ENCODE measurements at places on chromosomes 5 and 9.

- peak; percentile 6 for DNase-seq
Observed at GRCh38 chr9:18857334-18857733, 175.7 kb downstream of the SAXO1 start.

GRCh38 chr5:147912011-147912410, 5.7 kb upstream of the C5orf46 start:
- peak; percentile 19 for DNase-seq

DNA sequence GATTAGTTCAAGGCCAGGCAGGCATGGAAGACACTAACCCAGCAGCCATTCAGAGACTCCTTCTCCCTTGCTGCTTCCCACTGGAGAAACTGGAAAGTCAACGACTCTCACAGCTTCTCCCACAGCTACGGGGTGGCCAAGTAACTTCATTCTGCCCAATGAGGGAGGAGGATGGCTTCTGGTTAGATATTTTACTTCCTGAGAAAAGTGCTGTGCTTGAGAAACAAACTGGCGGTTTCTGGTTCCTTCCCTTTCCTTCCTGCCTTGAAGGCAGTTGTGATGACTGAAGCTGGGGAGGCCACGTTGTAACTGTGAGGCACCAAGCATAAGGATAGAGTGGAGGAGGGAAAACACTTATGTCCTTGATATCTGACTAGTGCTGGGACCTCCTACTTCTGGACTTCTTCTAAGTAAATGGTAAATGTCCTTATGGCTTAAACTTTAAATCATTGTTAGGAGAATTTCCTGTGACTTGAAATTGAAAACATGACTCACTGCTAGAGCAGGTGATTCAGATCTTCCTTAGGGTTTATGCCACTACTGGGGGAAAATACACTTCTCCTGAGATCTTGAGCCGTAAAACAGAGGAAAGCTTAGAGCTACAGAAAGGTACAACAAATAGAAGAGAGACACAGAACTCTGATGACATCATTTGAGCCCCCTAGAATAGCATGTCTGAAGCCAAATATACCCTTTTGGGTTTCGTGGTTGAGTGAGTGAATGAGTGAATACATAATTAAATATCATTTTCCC, 3.1 kb upstream of the GNPDA1 start:
- DNase-seq: peak; percentile 49

DNA sequence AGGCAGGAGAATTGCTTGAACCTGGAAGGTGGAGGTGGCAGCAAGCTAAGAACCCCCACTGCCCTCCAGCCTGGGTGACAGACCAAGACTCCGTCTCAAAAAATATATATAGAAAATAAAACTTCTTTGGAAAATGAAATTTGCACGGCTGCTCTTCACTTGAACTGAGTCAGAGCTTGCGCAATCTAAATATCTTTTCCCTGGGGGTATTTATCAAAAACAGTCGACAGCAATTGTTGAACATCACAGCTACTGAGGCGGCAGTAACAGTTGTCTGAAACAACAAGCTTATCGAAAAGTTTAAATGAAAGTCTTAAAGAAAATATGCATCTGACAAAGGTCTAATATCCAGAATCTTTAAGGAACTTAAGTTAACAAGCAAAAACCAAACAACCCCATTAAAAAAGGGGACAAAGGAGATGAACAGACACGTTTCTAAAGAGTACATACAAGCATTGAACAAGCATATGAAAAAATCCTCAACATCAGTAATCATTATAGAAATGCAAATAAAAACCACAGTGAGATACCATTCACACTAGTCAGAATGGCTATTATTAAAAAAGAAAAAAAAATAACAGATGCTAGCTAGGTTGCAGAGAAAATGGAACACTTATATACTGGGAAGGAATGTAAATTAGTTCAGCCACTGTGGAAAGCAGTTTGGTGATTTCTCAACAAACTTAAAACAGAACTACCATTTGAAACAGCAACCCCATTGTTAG, 153.6 kb upstream of the CDH9 start:
- DNase-seq: no peak

- no peak for DNase-seq
Observed at GRCh38 chr5:73380041-73380440, 68.5 kb downstream of the FOXD1 start.

DNA sequence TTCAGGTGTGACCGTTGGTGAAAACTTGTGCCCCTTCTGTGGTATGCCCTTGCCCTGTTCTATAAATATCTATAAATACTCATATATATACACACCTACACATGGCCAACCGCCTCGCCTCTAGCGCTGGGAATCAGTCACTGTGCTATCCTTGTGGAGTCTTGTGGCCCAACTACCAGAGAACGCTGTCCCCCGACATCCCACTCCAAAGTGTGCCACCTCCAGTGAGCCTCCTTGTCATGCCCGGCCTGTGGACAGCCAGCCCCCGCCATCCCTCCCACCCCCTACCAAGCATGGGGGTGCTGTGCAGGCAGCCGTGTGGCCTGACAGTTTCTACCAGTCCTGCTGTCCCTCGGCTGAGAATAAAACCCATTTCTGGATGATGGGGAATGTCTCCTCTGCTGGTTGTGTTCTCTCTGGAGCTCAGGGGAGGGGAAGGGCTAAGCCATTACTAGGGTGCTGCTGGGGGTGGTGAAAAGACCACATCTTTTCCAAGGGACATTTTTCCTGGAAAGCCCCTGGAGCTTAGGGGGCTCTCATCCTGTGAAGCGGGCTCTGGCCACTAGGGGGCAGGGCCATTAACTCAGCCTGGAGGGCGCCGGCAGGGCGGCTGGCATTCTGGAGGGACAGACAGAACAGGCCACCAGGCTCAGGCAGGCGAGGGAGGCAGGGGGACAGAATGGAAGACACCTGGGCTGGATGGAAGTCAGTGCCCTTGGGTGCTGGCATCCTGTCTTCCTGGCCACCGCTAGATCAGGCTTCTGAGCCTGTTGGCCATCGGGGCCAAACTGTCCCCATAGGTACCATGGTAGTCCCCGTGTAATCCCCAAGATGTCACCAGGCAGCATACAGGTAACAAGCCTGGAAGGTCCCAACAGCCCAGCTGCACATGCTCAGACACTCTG, 20.7 kb downstream of the GOLGA2 start:
- peak; percentile 66 for DNase-seq

GRCh38 chr5:89276566-89277305, 393.8 kb upstream of the MEF2C start:
- DNase-seq: no peak

- no peak for DNase-seq
Observed at GRCh38 chr5:71770381-71770780, 51.3 kb downstream of the CARTPT start.

- DNase-seq: peak; percentile 59
Observed at GRCh38 chr9:134185536-134186011, 21.2 kb upstream of the RNU6ATAC start.

DNA sequence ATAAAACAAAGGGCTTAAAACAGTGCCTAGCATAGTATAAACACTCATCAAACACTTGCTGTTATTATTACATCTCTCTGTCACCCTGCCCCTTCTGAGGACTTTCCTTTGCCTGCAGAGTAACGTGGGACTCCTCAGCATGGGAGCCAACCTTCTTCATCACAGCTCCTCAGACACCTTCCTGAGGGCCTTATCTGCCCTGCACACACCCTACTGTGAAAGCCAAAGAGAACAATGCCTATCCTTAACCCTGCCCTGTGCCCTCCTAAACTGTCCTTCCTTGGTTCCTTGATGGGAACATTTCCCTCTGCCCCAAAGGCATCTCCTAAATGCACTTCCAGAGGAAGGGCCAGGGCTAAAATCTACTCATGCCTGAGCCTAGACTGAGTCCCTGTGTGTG, 20.6 kb upstream of the HAND1 start:
- no peak for DNase-seq

GRCh38 chr5:150376799-150377771, 19.6 kb downstream of the TCOF1 start:
- DNase-seq: no peak

GRCh38 chr5:176592573-176592972, 17.4 kb downstream of the GPRIN1 start:
- no peak for DNase-seq

- no peak for DNase-seq
Observed at GRCh38 chr5:107875833-107876232, 205.1 kb upstream of the EFNA5 start.

DNA sequence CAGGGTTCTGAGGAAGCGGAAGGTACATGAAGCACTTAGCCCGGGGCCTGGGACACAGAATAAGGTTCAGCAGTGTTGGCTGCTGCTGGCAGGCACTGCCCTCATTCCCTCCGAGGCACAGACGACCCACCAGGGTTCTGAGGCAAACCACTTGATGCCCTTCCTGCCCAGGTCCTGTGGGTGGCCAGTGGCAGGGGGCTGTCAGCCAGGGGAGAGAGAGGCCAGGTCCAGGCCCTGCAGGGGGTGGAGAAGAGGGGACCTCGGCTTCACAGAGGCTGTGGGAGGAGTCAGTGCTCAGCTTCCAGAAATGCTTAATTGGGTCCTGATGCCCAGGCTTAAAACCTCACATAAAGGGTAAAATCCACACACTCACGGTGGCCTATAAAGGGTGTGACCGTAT, 4.4 kb upstream of the ZDHHC12 start:
- DNase-seq: no peak

Measured in common myeloid progenitor, CD34-positive (primary cell).